ENCODE measurements at places on chromosomes 5 and 9.

GRCh38 chr9:89375191-89375760 is 57.0 kb downstream of the SECISBP2 start:
- DNase-seq: no peak

GRCh38 chr5:129379406-129379805 is 80.7 kb upstream of the ADAMTS19 start:
- no peak for DNase-seq

DNA sequence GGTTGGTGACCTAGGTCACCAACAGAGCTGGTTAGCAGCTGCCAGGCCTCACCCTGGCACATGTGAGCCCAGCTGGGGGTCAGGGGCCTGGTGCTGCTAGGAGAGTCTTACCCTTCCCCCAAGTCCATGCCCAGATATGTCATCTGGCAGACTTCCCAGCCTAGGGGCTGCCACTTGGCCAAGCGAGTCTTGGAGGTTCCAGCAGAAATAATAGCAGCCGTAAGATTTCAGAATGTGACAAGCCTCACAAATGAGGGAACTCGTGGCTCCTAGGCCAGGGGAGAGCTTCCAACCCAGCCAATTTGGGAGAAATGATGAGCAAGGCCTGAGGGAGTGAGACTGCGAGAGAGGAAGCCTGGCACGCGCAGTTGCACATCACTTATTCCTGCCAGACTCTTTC is 11.1 kb downstream of the URM1 start:
- no peak for DNase-seq

- no peak for DNase-seq
These were observed 9.4 kb upstream of the NDST1 start for GRCh38 chr5:150498501-150498900.

DNA sequence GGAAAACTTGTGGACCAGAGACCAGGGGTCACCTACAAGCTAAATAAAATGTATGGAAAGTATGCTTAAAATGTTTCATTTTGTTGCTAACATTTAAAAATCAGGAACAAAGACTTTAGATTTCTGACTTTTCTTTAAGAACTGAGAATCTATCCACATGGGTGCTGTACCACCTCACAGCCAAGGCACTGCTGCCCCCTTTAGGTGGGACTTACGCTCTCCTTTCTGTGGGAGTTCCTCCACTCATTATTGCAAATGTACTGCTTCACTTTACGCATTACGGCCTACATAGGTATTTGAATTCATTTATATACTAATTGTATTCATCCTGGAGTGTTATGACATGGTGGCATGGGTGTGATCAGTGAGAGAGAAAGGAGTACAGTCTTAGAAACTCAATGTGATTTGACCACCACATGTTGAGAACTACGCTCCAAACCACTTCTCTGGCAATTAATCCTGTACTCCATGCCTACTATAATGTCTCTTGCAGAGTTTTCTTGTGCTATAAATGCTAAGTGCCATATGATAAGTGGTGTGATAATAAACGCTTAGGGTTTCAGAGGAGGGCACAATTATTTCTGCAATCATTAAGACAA is 24.7 kb upstream of the CETN3 start:
- DNase-seq: peak; percentile 19

- no peak for DNase-seq
These were observed 4.5 kb upstream of the HMCN2 start for GRCh38 chr9:130260816-130261765.

- no peak for DNase-seq
These were observed 332.0 kb downstream of the MLLT3 start for GRCh38 chr9:20290257-20290656.

GRCh38 chr5:136174021-136174659 is 18.8 kb downstream of the SMIM32 start:
- DNase-seq: peak; percentile 25

DNA sequence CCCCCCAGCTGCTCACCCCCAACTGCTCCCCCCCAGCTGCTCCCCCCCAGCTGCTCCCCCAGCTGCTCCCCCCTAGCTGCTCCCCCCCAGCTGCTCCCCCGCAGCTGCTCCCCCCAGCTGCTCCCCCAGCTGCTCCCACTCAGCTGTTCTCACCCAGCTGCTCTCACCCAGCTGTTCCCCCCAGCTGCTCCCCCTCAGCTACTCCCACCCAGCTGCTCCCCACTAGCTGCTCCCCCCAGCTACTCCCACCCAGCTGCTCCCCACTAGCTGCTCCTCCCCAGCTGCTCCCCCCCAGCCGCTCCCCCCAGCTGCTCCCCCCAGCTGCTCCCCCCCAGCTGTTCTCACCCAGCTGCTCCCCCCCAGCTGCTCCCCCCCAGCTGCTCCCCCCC is 22.8 kb upstream of the AHRR start:
- no peak for DNase-seq

GRCh38 chr9:108322326-108323098 is 533.3 kb downstream of the ACTL7B start:
- no peak for DNase-seq

- DNase-seq: no peak
These were observed 117.9 kb downstream of the NXNL2 start for GRCh38 chr9:88652876-88653275.
